NCI-H1417 (cell line): ENCODE measurements at places on chromosomes 11 and 22.

- no peak for DNase-seq
Measured at GRCh38 chr22:23524226-23524625, 55.9 kb downstream of the IGLL1 start.

GRCh38 chr22:17579535-17579981 lies 16.3 kb downstream of the SLC25A18 start:
- DNase-seq, result no peak

- no peak for DNase-seq
Measured at GRCh38 chr22:32677876-32678275, 123.6 kb upstream of the TIMP3 start.

GRCh38 chr11:43399983-43400630 lies 41.4 kb downstream of the TTC17 start:
- DNase-seq, result no peak

DNA sequence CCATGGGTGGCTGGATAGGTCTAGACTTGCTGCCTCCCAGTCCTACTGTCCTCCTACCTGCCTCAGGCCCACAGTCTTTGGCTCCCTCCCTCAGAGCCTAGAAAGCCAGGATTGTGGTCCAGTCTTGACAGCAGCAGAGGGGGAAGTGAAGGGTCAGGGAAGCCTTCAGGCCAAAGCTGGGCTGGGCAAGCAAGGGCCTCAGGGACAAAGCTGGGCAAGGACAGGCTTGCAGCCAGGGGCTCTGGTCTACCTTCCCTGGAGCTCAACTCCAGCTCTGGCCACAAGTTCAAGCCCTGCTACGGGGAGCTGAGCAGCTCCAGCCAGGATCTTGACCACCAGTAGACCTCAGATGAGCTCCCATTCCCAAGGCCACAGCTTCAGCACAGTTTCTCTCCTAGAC lies 14.9 kb downstream of the LMO1 start:
- DNase-seq, result no peak

DNA sequence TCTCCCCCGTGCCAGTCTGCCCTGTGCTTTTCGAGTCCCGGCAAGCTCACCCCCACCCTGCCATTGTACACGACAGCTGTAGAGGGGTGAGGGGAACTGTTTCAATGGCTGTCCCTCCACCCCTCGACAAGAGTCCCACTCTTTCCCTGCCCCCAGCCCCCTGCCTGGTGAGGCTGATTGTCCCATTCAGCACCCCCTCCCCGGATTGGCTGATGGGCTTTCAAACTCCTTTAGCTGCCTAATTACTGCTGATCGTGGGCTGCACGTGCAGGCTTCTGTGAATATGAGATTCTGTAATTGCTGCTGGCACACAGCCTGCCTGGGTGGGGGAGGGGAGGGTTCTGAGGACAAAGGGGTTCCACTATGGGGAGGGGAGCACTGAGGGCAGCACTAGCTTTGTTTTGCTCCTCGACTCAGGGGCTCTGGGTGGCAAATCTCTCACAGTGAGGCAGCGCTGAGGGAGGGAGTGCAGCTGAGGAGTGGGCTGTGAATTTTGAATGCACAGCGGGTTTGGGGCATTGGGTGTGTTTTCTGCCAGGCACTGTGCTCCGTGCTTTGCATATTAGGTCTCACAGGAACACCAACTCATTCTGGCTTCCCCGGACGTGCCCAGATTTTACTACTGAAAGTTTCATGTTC lies 42.6 kb upstream of the ACCSL start:
- no peak for DNase-seq

DNA sequence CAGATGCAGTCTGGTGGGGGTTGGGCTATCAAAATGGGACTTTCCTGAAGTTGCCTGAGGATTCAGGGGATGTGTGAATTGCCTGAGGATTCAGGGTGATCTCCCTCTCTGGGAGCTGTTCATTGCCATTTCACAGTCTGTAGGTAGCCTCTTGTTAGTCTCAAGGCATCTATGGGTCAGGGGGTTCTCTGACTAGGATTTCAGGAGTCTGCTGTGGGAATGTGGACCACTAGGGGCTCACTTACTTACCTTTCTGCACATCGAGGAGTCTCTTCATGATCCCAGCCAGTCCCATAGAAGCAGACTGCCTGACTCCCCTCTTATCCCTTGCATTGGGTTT lies 54.0 kb downstream of the KCNQ1OT1 start:
- no peak for DNase-seq

- DNase-seq, result no peak
Measured at GRCh38 chr11:61359516-61359915, 2.2 kb downstream of the CYB561A3 start.

DNA sequence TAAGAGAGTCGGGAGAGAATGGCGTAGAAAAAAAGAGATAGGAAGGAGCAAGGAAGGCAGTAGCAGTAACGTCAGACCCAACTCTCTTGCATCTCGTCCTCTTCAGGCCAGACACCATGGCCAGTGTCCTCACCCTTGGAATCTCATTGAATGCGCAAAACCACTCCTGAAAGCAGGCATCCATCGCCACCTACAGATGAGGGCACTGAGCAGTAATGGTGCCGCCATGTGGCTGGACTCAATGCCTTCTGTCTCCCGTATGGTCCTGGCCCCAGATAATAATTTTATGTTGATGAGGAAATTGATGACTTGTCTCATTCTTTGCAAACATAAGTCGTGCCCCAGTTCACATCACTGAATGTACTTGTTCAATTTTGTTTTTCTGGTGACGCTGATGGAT lies 17.8 kb upstream of the ALX4 start:
- DNase-seq, result peak; percentile 40

GRCh38 chr11:76863196-76863777 lies 2.6 kb downstream of the ACER3 start:
- no peak for DNase-seq

GRCh38 chr11:11491014-11491413 lies 130.8 kb downstream of the GALNT18 start:
- no peak for DNase-seq

GRCh38 chr11:134794192-134794591 lies 382.1 kb upstream of the B3GAT1 start:
- DNase-seq, result no peak

DNA sequence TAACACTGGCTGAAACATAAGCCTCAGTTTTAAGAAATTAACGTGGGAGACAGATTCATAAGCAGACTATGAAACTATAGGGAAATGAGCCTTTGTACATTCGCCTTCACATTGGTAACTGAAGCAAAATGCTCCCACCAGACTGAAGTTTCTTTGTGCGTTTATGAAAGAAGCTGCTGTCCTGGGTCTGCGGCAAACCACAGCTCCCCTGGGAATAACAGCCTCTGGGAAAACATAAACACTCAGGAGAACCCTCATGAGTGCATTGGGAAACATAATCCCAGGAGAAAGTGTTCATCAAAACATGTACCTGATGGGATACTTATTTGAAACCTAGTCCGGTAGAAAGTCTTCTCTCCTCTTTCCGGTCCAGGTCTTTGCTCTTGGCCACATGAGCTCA lies 193.1 kb upstream of the LARGE1 start:
- peak; percentile 37 for DNase-seq

DNA sequence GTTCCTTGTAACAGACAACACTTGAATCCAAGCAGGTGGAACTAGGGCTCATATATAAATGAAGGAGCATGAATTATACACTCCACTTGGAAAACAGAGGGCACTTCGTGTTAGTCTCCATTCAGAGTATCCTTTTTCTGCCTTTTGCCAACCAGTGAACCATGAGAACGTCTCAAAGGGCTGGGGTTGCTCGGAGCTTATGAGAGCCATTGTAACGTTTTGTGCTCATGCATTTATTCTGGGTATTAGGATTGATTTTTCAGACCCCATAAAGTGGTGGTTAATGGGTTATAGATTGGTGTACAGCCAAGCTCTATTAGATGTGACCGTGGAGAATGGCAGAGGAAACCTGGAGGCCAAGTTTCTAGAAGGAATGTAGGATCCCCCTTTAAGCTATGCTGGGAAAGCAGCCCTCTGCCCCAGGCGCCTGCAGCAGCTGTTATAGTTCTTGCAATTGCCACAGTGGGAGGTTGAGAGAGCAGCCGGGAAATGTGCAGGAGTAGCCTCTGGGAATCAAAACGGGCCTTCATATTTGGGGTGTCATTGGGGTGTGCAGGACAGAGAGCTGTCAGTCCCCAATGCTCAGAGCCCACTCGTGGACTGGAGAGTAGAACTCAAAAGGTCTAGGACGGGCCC lies 54.6 kb upstream of the ASPHD2 start:
- peak; percentile 81 for DNase-seq

DNA sequence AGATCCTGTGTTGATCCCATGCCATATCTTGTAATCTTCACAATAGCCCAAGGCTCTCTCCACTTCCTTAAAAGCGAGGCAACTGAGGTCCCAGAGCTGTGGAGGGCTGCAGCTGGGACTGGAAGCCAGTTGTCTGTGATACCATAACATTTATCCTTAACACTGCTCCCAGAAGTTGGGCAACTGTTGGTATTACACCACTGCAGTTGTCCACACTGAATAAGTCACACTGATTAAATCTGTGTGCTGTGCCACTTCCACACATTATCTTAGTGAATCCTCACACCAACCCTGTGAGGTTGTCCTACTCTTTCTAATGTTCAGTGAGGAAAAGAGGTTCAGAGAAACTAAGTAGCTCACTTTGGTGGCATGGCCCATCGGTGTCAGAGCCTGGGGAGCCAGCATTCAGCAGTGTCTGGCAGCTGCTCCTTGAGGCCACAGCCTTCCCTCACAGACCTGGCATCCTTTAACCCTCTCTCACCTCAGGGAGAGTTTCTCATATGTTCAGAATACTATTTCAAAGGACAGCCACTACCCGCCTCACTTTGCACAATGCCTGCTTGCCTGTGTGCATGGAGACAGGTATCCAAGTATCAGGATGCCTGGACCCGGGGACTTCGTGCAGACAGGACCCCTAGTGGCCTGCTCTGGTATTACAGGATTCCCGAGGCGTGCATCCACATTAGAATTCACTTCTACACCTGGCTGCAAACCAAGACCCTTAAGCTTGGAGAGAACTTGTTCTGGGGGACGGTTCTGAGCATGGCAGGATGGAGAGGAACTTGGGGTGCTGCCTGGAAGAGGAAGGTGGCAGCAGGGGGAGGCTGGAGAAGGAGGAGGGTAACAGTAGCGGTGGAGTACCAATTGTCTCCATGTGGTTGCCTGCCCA lies 221.9 kb upstream of the TBCEL start:
- peak; percentile 61 for DNase-seq

DNA sequence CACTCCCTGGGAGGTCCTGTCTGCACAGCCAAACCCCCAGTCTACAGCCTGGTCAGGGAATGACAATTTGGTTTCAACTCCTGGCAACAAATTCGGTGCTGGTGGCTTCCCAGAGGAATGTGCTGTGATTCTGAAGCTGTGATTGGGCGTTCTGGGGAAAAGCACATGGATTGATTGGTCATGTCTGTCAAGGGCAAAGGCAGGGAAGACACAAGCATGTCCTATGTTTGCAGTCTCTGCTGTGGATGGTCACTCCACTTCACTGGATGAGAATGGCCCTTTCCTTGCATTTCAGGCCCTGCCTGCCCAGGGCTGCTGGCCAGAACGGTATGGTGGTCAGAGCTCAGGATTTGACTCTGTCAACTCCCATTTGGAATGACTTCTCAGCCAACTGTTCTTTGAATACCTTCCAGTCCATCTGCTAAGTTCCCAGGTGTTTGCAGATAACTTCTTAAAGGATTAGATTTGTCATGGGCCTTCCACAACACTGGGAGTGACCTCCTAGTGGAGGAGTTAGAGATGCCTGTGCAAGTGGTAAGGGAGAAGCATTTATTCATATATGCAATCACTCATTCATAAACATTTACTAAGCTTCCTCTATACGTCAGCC lies 42.7 kb downstream of the SGSM1 start:
- DNase-seq, result no peak

DNA sequence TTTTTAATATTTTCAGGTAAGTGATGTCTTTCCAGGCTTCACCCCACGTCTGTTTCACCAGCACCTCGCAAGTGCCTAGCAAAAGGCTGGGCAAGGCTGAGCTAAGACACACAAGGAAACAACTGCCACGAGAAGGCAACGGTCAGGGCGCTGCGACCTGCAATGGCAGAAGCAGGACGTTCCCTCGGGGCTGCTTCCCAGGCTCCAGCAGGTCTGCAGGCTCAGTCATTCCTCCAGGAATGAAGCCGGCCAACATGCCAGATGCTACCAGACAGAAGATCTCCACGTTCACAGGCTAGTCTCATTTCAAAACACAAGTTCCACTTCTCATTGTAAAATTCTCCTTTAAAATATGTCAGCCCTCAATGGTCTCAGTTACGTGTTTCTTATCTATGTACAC lies 45.5 kb downstream of the CELSR1 start:
- no peak for DNase-seq

DNA sequence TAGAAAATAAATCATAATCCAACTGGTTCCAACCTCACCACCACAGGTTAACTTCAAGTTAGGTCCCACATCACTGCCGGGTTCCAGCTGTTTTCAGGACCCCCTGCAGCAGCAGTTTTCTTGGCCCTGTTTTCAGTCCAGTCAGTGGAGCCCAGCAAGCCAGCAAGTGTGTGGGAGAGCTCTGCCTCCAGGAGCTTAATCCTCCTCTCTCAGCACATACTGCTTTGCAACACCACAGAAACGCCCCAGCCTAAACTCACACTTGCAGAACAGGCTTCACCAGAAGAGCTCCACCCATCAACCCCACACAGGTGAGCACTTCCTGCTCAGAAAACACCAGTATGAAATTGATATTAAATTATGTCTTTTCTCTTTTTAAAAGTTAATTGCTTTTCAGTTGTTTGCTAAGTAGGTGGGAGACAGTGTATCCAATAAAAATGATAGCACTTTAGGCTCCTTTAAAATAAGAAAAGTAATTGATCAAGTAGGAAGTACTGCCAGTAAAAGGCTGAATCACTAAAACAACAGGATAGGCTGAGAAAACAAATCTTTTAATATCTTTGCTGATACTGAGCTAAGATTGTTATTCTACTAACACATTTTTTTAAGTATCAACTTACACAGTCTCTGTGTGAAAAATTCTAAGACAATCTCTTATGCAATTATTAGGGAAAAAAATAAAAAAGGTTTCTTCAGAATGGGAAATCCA lies 81.5 kb upstream of the TP53AIP1 start:
- peak; percentile 38 for DNase-seq

DNA sequence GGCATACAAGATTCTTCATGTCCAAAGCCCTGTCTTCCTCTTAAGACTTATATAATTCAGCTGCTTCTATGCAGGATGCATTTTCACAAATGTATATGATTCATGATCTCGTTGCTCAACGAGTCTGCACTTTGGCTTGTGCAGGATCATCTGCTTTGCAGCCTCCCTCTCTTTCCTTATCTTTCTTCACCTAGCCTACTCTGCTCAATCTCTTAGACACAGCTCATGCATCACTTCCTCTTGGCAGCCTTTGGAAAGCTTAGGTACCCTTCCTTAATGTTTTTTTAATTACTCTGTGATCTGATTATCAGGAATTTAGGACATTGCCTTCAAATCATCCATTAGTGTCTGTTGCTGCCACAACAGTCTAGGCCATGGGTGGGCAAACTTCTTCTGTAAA lies 673.8 kb downstream of the NELL1 start:
- DNase-seq, result no peak

DNA sequence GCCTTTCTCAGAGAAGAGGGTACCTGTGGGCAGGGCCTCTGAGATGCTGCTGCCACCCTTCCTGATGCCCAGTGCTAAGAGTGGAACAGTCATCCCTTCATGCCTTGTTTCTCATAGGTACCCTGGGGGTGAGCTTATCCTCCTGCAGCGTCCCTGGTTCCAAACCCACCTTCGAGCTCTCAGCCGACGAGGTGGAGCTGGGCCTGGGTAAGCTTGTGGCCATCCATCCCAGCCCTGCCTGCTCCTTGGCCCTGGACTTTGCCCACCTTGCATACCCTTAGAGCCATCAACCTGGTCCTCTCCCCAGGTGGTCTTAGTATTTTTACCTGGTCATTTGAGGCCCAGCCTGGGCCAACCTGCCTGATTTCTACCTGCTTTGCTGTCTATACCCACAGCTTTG lies 8.7 kb downstream of the TKFC start:
- no peak for DNase-seq

- DNase-seq, result no peak
Measured at GRCh38 chr11:14861680-14862079, 30.4 kb downstream of the CYP2R1 start.
